ENCODE measurements at places on chromosomes 11 and 22.

DNA sequence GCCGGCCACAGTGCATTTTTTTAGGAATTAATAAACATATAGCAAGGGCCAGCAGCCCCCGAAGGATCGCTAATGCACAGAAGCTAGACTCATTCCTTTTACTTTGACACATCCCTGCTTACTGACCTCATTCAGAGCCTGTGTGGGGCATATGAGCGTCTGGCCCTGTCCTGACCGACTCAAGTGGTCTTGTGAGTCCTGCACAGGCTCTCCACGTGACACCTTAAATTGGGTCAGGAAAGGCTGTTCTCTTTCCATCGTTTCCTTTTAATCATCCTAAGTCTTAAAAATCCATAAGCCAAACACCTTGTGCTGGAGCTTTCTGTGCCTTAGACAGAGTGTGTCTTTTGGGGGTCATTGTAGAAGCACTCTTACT, 18.6 kb downstream of the SDHAF2 start:
- DNase-seq: no peak

DNA sequence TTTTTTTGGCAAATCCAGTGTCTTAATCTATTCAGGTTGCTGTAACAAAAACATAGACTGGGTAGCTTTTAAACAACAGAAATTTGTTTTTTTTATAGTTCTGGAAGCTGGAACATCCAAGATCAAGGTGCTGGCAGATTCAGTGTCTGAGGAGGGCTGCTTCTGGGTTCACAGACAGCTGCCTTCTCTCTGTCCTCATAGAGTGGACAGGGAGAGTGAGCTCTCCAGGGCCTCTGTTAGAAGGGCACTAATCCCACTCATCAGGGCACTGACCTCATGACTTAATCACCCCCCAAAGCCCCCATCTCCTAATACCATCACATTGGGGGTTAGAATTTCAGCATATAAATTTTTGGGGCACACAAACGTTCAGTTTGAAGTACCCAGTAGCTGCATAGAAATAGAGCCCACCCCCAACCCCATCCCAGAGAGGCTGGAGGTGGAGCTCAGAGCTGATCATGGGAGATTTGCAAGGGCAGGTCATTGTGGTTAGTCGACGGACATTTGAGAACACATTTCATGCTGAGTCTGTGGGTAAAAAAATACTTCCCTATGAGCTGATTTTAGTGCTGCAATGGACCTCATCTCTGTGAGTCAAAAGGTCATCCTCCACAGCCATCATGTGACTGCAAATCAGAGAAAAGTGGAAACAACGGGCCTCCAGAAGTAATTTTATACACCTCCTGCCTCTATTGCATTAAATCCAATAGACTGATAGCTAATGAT, 203.1 kb upstream of the CADM1 start:
- DNase-seq: no peak

DNA sequence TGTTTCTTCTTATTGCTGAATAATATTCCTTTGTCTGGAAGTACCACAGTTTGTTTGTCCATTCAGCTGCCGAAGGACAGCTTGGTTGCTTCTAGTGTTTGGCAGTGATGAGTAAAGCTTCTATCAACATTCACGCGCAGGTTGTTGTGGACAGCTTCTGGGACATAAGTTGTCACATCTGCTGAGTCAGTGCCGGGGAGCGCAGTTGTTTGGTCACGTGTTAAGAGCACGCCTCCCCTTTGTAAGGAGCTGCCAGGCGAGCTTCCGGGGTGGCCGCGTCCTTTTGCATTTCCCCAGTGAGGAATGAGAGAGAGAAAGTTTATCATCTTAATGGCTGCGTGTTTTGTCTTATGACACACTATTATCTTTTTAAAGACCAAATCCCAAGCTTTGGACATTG, 30.3 kb downstream of the SAMM50 start:
- peak; percentile 57 for DNase-seq

DNA sequence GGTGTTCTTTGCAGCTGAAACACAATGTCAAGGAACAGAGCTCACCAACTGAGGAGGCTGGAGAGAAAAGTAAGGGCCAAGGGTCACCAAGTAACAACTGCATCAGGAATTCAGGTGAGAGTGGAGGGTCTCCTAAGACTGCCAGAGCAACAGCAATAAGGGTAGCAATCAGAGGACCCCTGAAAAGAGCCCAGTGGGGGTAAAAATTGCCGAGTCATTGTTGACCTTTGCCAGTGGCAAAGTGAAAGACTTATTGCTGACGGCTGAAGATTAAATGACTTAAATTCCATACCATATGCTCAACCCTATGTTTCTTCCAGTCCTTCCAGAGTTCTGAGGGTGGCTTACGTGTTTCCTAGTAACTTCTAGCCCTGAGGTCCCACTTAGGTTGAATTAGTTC, 51.9 kb upstream of the ARHGAP42 start:
- DNase-seq: no peak

DNA sequence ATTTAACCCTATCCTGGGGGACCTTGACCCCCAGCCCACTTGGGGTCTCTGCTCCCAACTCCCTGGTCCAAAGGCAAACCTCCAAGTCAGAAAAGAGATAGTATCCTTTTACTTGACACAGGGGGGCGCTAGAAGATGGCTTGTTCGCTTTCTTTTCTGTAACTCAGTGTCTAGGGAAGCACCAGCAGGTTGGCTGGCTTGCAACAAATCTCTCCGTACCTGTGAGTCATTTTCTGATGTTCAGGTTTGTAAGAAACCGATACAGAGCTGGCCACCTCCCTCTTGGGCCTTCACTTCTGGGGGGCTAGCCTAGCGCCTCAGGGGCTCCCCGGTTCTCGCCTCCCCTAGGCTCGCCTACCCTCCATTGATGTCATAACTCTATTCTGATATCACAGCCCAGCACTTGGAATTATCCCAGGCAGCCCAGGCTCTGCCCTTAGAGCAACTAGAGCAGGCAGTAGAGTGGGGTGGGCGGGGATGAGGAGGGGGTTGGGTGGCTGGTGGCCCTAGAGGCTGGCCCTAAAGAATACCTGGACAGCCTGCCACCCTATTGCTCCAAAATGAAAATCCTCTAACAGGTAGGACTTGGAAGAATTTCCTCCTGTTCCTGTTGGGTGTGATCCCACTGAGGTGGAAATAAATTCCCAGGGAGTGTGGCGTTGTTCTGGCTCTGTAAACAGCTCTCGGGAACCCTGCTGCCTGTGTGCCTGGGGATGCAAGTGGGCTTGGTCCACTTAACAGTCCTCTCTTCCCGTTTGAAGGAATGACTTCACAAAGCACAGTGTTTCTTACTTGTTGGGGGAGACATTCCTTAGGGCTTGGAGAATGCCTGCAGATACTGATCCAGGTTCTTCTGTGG, 69.4 kb downstream of the OSBP2 start:
- DNase-seq: no peak

DNA sequence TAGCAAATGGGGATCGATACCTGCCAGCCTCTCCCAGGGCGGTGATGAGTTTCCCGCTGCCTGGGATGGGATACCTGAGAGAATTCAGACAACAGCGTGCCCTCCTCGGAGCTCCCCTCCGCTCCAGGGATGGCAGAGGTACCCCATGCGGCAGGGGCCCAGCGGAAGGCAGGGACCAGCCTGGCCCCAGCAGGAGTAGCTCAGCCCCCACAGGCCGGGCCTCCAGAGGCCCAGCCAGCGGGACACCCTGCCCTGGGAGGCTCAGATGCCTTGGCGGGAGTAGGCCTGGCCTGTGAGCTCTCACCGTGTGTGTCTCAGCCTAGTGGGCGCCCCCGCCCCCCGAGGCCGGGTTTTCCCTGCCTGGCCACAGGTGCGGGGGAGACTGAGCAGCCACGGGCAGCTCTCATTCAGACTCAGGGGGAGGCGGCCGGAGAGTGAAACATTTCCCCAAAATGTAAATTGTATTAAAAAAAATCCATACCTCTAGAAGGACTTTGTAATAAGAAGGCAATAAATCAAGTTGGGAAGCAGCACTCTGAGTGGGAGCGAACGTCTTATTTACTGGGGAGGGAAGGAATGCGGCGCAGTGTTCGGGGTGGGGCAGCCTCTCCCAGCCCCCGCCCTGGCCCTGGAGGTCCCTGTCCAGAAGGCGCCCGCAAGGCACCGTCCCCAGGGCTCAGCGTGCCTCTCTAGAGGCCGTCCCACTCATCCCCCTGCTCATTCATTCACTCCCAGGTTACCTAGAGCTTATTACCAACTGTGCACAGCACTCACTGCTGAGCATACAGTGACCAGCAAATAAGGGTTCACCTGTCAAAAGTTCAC, 888.0 kb downstream of the BRD1 start:
- no peak for DNase-seq

- DNase-seq: no peak
Measured at GRCh38 chr11:66809592-66809991, 33.6 kb upstream of the RCE1 start.
